ENCODE measurements at places on chromosomes 7 and 10. TPM values are rescaled to one million over a fixed set of nuclear protein-coding genes. Genes with fewer than 3 reads are reported as not detected.

Gene PHYHIPL
- 0.33 TPM for total RNA-seq

Gene SPDYE5
- total RNA-seq, result not detected

DNA sequence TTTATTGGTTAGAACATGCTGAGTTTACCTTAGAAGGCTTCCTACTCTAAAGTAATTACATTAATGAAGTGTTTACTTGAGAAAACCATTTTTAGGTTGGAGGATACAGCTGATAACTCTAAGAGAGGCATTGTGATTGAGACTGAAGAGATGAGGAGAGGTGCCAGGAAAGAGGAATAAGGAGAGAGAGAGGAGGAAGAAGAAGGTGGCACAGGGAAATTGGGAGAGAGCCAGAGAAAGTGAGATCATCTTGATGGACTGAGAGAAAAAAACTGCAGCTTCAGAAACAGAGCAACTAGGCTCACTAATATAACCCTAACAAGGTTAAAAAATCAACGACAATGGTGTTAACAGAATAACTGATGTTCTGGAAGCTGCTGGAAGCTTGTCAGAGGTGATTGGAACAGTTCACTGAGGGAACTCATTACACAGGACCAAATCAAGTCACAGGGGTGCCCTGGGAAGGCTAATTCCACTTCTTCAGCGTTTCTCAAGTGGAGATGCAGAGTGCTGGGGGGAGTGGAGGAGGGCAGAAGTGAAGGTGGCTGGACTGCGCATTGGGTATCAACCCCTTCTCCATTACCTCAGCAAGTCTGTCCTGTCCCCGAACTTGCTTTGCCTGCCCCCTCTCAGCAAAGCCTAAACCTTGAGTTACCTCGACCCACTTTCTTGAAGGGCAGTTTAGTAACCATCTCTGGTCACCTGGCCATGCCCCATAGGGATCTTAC, 6.9 kb upstream of the SORBS1 start:
- DNase-seq, result peak; percentile 15
- H3K4me1 ChIP-seq, result no peaks in the 10 kb centered on the region
- H3K4me3 ChIP-seq, result no peak overlapping the region
- no peak overlapping the region for H3K27ac ChIP-seq
- H3K36me3 ChIP-seq, result no peaks in the 10 kb centered on the region

Gene WDFY4
- 2.3 TPM for total RNA-seq

- no peaks in the 10 kb centered on the region for H3K36me3 ChIP-seq
- no peaks in the 10 kb centered on the region for H3K27me3 ChIP-seq
- no peaks in the 10 kb centered on the region for H3K4me1 ChIP-seq
- no peak overlapping the region for H3K4me3 ChIP-seq
- DNase-seq, result no peak
Observed at GRCh38 chr7:96479015-96479645, 157.2 kb upstream of the SLC25A13 start.

GRCh38 chr7:11753433-11753832, 78.6 kb downstream of the THSD7A start:
- H3K4me3 ChIP-seq, result no peak overlapping the region
- no peak for DNase-seq
- H3K4me1 ChIP-seq, result no peaks in the 10 kb centered on the region
- H3K27me3 ChIP-seq, result no peaks in the 10 kb centered on the region
- no peak overlapping the region for H3K27ac ChIP-seq

- DNase-seq, result no peak
- H3K36me3 ChIP-seq, result no peaks in the 10 kb centered on the region
- H3K27ac ChIP-seq, result peak overlapping the region; percentile 93
- peaks cover 41% of the 10 kb centered on the region for H3K4me1 ChIP-seq
Observed at GRCh38 chr7:100865372-100865911, 1.7 kb upstream of the TRIP6 start.

GRCh38 chr10:72310636-72311035, 36.9 kb downstream of the DDIT4 start:
- DNase-seq, result no peak
- H3K27me3 ChIP-seq, result no peaks in the 10 kb centered on the region
- no peak overlapping the region for H3K27ac ChIP-seq
- H3K4me3 ChIP-seq, result no peak overlapping the region

Gene JCAD
- total RNA-seq, result 22.4 TPM

GRCh38 chr7:77985974-77986339, 187.4 kb downstream of the PHTF2 start:
- H3K36me3 ChIP-seq, result no peaks in the 10 kb centered on the region
- DNase-seq, result no peak

DNA sequence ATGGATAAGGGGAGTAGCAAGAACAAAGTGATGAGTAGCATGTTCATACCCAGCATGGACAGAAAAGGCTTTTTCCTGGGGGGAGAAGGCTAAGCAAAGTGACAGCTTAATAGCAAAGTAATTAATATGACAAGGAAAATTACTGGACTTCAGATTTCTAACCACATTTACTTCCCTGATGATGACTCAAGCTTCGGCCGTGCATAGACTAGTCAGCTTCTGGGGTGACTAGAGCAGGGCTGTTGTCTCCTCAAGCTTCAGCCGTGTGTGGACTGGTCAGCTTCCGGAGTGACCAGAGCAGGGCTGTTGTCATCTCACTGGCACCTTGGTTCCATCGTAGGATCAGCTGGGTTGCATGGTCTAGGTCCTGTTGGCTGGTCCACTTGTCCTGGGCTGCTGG, 2.1 kb upstream of the ZNF117 start:
- H3K27ac ChIP-seq, result no peak overlapping the region
- no peak overlapping the region for H3K4me3 ChIP-seq
- H3K27me3 ChIP-seq, result no peaks in the 10 kb centered on the region

DNA sequence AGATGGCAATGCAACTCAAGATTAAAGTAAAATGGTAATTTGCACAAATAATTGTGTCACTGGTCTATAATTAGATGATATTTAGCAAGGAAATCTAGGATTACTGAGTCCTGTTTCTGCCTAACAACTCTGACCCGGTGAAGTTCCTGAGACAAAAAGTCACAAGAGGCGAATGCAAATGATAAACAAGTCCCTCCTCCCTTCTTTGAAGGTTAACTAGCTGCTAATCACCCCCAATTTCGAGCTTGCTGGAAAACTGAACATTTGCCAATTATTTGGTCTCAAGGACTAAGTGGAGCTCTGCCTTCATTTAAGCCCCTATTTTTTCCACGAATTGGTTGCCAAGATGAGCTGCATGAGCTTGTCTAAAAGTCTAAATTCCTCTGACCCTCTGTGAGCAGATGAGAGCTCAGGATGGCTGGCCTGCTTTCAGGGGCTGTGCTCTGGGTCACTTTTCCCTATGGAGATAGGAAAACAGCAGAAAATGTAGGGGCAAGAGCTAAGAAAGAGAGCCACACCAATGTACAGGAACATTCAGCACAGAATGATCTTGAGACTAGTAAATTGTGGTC, 127.3 kb downstream of the MBL2 start:
- no peak overlapping the region for H3K27ac ChIP-seq
- no peaks in the 10 kb centered on the region for H3K36me3 ChIP-seq
- no peaks in the 10 kb centered on the region for H3K4me1 ChIP-seq
- no peaks in the 10 kb centered on the region for H3K27me3 ChIP-seq
- no peak for DNase-seq

GRCh38 chr10:61896854-61897661, 4.4 kb upstream of the ARID5B start:
- peaks cover 29% of the 10 kb centered on the region for H3K4me1 ChIP-seq
- H3K27ac ChIP-seq, result peak overlapping the region; percentile 70
- H3K4me3 ChIP-seq, result peak overlapping the region; percentile 4
- H3K27me3 ChIP-seq, result no peaks in the 10 kb centered on the region

Gene FAM24B
- total RNA-seq, result 4.3 TPM

GRCh38 chr10:44282626-44283300, 102.1 kb downstream of the CXCL12 start:
- H3K36me3 ChIP-seq, result no peaks in the 10 kb centered on the region
- DNase-seq, result no peak
- no peak overlapping the region for H3K27ac ChIP-seq
- no peaks in the 10 kb centered on the region for H3K27me3 ChIP-seq
- H3K4me3 ChIP-seq, result no peak overlapping the region

Gene UPK3BL1
- total RNA-seq, result 11.7 TPM

Gene TEX47
- not detected for total RNA-seq

Gene CDH23
- total RNA-seq, result 58.7 TPM

DNA sequence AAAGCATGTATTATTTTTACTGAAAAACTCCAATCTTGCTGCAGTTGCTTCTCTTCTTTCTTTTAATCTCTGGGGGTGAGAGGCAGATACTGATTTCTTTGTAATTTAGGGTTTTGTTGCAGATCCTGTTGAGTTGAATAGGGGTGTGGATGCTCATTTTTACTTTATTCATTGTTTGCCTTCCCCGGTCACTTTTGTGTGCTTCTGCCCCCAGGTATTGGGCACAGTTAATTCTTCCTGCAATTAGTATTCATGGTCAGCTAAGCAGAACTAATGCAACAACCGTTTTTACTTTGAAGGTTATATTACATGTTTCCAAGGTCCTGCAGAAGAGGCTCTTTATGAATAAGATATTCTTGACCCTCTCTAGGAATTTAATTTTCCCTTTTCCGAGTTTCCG, 96.4 kb downstream of the BUB3 start:
- H3K27ac ChIP-seq, result no peak overlapping the region
- DNase-seq, result no peak
- no peak overlapping the region for H3K4me3 ChIP-seq
- no peaks in the 10 kb centered on the region for H3K4me1 ChIP-seq

DNA sequence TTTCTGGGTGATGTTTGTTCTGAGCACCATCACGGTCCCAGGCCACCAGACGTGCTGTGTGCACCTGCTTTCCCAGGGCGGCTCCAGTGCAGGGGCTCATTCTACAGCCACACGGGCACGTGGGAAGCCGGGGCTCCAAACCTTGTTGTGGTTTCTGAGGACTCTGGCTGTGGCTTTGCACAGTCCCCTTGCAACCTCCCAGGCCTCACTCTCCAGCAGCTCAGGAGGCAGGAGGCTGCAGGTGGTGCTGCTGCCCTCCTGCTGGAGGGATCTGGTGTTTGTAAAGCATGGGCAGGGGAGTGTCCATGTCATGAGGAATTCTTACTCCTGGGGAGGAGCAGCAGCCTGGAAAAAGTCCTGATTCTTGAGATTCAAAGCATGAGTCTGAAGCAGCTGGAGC, 54.3 kb downstream of the INSYN2A start:
- no peak overlapping the region for H3K4me3 ChIP-seq
- no peaks in the 10 kb centered on the region for H3K36me3 ChIP-seq
- H3K4me1 ChIP-seq, result no peaks in the 10 kb centered on the region
- DNase-seq, result no peak

GRCh38 chr7:99737726-99738125, 2.7 kb upstream of the CYP3A7 start:
- H3K4me1 ChIP-seq, result peaks cover 20% of the 10 kb centered on the region
- no peak overlapping the region for H3K27ac ChIP-seq
- H3K36me3 ChIP-seq, result no peaks in the 10 kb centered on the region
- H3K27me3 ChIP-seq, result no peaks in the 10 kb centered on the region
- DNase-seq, result no peak

GRCh38 chr10:63829020-63829419, 307.8 kb downstream of the REEP3 start:
- H3K27me3 ChIP-seq, result no peaks in the 10 kb centered on the region
- H3K27ac ChIP-seq, result no peak overlapping the region
- H3K36me3 ChIP-seq, result no peaks in the 10 kb centered on the region
- no peak overlapping the region for H3K4me3 ChIP-seq

DNA sequence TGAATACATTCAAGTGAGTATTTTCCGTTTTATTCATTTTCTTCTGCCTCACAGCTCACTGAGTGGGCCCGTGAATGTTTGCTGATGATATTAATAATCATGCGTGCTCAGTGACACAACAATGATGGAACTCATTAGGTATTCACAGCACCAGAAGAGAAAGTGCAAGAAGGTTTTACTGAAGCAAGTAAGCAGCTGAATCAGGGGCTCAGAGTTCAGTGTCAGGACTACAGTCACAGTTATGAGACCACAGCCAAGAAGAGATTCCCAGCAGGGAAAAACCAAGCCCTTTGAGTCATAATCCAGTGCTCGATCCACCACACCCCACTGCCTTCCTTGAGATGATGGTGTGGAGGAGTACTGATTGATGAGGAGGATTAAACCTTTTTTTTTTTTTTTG, 247.4 kb downstream of the KIAA1217 start:
- H3K36me3 ChIP-seq, result no peaks in the 10 kb centered on the region
- H3K4me3 ChIP-seq, result no peak overlapping the region
- no peaks in the 10 kb centered on the region for H3K4me1 ChIP-seq
- H3K27me3 ChIP-seq, result no peaks in the 10 kb centered on the region

Gene NRG3
- 0.26 TPM for total RNA-seq

Gene RNLS
- total RNA-seq, result 26.5 TPM

DNA sequence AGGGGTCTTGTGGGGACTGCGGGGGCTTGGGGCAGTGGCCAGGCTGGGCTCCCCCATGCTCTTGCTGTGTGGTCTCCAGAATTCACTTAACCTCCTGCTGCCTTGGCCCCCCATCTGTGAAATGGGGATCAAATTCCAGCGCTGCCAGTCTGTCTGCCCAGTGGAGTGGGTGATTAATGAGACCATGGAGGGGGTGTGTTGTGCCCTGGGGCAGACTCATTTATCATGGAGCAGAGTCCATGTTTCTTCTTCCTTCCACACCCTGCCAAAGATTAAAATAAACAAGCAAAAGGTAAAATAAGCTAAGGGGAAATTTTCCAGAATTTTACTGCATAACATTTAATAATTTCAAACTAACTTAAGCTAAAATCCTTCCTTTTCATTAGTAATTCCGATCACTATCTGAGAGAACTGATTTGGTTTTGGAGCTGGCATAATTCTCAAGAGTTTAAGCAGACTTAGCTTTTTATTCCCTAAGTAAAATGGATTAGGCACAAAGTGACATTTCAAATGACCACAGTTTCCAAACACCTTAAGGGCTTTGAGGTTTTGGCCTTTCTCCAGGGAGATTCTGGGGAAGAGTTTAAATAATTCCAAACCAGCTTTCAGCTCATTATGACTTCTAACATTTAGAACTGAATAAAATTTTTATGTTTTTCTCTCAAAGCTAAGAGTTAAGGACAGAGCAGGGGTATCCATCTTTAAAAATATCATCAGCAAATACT, 211.9 kb downstream of the CXCL12 start:
- DNase-seq, result no peak
- H3K27ac ChIP-seq, result no peak overlapping the region
- no peak overlapping the region for H3K4me3 ChIP-seq
- H3K36me3 ChIP-seq, result no peaks in the 10 kb centered on the region

Gene WAPL
- total RNA-seq, result 38.9 TPM

DNA sequence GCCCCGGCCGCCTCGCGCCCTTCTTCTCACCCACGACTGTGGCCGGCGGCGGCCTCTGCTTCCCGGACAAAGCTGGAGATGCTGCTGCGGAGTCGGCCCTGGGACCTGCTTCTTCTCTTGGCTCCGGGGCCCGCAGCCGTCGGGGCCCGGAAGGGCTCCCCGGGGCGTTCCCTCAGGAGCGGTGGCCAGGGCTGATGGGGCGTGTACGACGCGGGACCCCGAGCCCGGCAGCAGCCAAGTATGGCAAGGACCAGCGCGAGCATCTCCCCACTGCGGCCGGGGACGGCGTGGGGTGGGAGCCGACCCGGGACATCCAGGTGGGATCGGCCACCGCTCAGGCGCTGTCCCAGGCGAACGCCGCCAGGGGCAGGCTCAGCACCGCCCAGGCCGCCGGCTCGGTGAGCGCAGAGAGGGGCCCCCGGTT, 27.6 kb upstream of the BMS1 start:
- no peak for DNase-seq
- no peaks in the 10 kb centered on the region for H3K27me3 ChIP-seq
- H3K27ac ChIP-seq, result no peak overlapping the region
